Stimulated activated naive CD8-positive, alpha-beta T cell treated with anti-CD3 and anti-CD28 coated beads, Interleukin-15, amount 100 ng/mL, for 72 hours (primary cell): ENCODE measurements at places on chromosomes 5 and 9.

DNA sequence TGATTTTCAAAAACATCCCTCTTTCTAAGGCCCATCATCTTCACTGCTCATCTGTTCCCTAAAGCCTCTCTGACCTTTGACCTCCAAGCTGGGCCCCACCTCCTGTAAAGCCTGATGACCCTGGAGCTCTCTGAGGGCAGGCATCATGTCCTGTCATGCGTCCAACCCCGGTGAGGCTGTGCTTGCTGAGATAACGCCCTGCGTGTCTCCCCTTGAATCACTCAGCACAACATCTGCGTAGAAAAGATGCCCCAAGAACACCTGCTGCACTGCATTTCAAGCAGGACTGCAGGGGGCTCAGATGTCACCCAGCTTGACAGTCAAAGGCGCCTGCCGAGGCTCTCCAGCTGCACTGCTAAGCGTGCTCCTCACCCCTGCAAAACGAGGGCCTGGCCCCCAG lies 78.0 kb downstream of the OTULIN start:
- no peak for DNase-seq

DNA sequence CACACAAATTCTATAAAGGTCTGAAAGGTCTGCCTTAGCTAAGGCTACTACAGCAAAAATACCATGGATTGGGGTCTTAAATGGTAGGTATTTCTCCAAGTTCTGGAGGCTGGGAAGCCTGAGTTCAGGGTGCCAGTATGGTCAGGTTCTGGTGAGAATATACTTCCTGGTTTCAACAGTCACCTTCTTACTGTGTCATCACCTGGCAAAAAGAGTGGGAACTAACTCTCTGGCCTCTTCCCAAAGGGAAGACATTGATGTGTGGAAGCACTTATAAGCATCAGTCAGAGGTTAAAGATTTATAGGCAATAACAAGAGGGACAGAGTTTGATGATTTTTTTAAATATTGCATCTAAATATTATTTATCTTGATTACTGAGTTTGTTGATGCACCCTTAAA lies 53.0 kb downstream of the ZNF622 start:
- DNase-seq, result no peak

DNA sequence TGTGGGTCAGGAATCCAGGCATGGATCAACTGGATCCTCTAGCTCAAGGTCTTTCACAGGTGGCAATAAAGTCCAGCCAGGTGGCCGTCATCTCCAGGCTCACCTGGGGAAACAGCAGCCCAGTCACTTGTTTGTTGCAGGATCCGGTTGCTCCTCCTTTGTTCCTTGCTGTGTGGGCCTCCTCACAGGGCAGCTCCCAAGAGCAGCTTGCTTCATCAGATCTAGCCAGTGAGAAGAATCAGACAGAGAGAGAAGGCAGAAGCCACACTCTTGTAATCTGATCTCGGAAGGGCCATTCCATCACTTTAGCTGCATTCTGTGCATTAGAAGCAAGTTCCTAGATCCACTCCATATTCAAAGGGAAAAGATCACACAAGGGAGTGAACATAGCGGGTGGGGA lies 3.2 kb upstream of the HSD17B3 start:
- DNase-seq, result no peak

GRCh38 chr9:131951905-131952304 lies 127.8 kb downstream of the MED27 start:
- no peak for DNase-seq

DNA sequence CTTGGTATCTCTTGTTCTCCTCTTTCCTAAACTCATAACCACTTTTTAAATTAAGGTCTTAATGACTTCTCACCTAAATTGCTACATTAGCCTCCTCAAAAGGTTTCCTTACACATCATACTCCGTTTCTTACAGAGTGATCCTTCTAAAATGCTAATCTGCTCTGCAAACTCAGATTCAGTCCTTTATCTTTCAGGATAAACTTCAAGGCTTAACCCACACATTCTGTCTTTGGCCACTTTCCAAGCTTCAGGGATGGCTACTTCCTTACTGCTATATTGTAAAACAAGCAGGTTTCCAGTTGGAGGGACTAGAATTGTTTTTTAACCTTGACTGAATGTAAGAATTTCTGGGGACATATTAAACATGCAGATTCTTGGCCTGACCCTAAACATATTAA lies 105.5 kb upstream of the CHD1 start:
- DNase-seq, result no peak

GRCh38 chr9:111038331-111039230 lies at the start of gene LPAR1:
LPAR1 (minus strand) TSS chr9:111038470; CDS start chr9:110972117, 66,353 bp downstream.
- no peak for DNase-seq

DNA sequence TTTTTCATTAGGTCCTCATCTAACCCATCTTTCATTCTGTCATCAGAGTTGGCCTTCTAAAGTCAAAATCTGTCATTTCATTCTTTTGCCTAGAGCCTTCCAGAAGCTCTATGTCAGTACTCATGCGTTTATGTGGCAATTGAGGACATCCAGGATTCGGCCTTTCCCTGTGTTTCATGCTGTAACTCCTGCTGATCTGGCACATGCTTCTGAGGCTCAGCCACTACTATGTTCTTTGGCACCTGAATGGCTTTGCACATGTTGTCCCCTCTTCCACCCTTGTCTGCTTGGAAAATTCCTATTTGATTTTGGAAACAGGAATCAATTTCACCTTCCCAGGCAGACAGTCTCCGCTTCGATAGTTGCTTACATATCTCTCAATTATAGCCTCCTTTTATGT lies 84.9 kb downstream of the GDNF start:
- DNase-seq, result no peak

- no peak for DNase-seq
These were observed 624.7 kb upstream of the ACO1 start for GRCh38 chr9:31759703-31760102.

GRCh38 chr5:3347741-3348140 lies 247.9 kb upstream of the IRX1 start:
- no peak for DNase-seq

- no peak for DNase-seq
These were observed 34.1 kb upstream of the CPLANE1 start for GRCh38 chr5:37283214-37283820.

DNA sequence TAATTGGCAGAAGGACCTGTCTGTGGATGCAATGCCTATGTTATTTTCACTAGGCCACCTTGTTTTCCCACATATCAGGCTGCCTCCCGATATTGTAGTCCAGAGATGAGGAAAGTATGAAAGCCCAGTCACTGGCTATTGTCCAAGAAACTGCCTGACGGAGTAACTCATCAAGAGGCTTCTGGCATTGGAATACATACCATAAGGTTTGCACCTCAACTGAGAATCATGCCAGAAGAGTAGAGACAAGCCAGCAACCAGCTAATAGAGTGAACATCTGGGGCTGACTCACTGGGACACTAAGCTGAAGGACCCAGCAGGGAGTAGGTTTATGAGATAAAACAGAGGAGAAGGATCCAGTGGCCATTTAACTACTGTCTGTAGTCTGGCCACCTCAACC lies 137.2 kb upstream of the FST start:
- no peak for DNase-seq

DNA sequence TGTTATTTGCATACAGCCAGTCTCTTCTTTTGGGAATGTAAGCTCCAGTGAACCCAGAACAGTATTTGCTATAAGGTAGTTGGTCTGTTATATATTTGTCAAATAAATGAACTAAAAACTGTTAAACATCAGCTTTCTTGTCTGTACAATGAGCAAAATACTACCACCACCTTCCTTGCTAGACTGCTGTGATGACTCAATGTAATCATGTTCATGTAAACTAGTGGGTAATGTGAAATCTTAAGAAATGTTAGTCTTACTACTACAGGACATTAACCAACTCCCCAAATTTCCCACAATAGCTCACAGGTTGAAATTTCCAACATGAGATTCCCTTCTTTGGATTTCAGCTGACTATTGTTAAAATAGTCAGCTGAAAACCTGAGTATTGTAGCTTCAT lies 176.1 kb downstream of the TRPM3 start:
- DNase-seq, result no peak
